ENCODE measurements at places on chromosomes 4 and X. TPM values are rescaled to one million over a fixed set of nuclear protein-coding genes. Genes with fewer than 3 reads are reported as not detected.

The GAR1 gene
- total RNA-seq, result 3.4 TPM

The CXCL11 gene
- 2.0 TPM for total RNA-seq

The RAB40AL gene
- total RNA-seq, result 0.14 TPM

The ETDA gene
- not detected for total RNA-seq

DNA sequence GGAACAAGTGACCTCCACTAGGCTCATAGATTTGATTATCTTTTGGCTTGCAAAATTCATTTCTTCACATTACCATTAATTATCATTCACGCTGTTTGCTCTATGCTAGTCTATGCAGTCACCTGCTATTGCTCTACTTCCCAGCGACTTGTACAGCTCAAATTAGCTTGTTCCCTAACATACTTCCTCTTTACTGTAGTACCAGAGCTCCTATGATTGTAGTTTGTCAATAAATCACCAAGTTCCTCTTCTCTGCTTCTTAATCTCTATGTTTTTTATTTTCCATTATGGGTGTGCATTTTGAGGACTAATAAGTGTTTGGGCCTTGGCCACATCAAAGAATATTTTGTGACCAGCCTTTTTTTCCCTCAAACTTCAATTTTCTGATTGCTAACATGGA, 6.2 kb upstream of the GSPT2 start:
- no peak for DNase-seq

- peak; percentile 45 for DNase-seq
Observed at GRCh38 chrX:112642349-112642748, 37.4 kb downstream of the LHFPL1 start.

DNA sequence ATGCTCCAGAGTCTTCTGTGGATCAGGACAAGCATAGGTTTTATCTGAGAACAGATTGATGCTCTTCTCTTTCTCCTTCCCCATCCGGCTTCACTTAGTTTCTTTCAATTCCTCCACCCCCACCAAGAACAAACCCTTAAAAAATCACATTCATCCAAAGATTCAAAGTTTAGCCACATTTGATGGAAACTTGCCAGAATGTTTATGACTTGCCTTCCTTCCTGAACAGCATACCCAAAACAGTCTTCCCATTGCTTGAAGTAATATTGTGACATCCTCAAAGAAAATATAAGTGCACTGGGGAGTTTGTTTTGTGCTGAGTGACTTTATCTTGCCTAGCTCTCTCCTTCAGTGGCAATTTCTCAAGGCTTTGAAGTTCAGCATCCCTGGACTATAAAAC, 83.0 kb downstream of the MAGEB17 start:
- DNase-seq, result peak; percentile 10

DNA sequence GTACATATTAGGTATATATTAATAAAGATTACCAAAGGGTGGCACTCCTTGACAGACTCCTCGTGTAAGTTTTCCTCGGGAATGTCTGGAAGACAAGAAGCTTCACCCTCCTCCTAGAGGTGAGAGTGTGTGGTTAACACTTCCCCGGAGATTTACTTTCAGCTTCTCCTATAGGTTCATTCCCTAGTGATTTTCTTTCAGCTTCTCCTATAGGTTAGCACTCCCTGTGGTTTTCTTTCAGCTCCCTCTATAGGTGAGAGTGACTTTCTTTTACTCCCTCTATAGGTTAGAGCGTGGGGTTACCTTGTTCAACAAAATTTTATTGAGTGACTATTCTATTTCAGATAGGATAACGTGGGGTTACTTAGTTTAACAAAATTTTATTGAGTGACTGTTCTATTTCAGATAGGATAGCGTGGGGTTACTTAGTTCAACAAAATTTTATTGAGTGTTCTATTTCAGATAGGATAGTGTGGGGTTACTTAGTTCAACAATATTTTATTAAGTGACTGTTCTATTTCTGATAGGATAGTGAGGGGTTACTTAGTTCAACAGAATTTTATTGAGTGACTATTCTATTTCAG, 106.0 kb upstream of the PLAC1 start:
- peak; percentile 45 for DNase-seq

DNA sequence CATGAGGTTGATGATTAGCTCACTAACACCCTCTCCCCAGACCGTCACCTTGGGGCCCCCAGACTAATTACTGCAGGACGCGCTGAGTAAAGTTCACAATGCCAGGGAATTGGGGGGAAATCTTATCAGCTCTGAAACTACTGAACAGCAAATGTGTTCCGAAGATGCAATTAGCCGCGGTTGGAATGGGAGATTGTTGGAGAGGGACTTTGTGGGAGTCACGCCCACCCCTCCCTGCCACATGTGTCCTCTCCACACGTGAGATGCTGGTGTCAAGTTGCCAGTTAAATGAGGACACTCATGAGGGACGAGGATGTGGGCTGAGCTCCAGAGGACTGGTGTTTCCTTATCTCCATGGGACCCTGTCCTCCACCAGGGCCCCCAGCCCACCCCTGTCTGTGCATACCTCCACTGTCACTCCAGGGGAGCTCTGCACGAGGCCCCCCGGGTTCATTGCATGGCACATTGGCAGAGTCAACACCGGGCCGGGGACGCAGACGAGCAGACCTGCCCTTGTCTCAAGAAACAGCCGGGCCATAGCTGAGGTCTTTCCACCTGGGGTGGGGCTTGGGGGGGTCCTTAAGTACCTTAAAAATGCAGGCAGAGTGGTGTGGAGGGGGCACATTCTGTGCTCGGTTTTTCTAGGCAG, 175.4 kb upstream of the PSAPL1 start:
- no peak for DNase-seq

GRCh38 chr4:162406637-162407365, 243.0 kb upstream of the FSTL5 start:
- no peak for DNase-seq

DNA sequence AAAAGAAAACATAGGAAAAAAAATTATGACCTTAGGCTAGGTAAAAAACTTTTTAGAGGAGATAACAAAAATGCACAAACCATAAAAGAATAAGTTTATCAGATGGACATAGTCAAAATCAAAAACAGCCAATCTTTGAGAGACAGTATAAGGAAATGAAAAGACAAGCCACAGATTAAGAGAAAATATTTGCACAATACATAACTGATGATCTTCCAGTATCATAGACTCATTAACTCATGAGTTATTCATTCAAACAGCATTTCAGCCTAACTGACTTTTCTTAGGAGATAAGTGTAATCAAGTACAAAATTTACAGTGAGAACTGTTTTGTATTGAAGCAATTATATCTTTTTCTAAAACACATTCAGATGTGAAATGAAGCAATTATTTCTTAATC, 183.8 kb downstream of the FBXO8 start:
- DNase-seq, result no peak

GRCh38 chr4:15197005-15197404, 194.7 kb downstream of the CPEB2 start:
- peak; percentile 24 for DNase-seq

DNA sequence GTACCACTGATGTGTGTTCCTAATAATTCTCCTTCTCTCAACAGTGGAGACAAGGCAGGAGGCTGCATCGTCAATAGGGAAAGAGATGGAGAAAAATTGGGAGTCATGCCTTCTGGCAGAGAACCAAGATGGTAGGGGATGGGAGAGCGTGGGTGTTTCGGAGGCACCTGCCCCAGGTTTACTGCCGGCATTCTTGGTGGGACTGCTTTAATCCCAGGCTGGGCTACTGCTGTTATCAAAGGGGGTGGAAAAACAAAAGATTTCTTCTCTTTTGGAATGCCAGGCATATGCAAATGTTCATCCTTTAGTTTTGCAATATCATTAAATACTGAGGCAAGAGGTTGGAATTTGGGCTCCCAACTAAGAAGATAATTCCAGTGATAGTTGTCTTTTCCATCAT, 257.0 kb downstream of the DCHS2 start:
- no peak for DNase-seq

DNA sequence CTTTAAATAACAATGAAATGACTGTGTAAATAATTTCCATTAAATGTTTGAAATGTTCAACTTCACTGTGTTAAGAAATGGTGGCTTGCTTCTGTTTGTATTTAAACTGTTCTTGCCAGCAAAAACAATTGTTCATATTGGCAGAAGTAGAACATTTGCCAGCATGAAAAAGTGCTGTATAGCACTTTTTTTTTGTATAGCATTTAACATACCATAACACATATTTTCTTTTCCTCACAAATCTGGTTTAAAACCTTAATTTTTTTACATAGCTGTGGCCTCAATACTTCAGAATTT, 94.1 kb downstream of the COX18 start:
- DNase-seq, result peak; percentile 54

- DNase-seq, result no peak
Observed at GRCh38 chrX:130395341-130395740, 6.4 kb upstream of the RBMX2 start.

DNA sequence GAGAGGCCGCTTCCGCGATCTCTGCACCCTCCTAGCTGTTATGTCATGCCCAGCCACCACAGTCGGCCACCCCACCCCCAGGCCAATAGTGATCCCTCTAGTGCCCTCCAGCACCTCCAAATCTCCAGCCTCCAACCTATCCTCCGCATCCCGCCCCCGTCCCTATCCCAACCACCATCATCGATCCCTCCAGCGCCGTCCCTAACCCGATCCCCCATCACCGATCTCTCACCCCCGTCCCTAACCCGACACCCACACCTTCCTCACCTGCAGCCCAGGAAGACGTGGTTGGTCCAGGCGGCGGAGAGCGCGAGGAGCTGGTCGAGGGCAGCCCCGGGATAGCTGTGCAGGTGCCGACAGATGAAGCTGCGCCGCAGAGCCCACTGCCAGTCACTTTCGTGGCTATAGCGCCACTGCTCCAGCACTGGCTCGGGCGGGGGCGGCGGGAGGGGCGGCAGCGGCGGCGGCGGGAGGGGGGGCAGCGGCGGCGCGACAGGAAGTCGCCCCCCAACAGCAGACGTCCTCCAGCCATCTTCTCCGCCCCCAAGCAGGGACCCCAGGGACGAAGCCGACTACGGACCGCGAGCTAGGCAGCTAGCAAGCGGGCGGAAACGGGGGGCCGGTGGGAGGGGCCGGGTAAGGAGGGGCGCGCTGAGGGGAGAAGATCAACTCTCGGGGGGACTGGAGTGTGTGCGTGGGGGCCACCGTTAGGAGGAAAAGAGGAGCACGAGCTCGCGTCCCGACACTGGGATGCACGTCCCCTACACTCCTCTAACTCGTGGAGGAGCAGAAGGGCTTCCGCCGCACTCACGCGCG, 552 bp downstream of the NKRF start:
- DNase-seq, result peak; percentile 37

- DNase-seq, result no peak
Observed at GRCh38 chrX:78330540-78330939, 3.1 kb upstream of the CYSLTR1 start.

DNA sequence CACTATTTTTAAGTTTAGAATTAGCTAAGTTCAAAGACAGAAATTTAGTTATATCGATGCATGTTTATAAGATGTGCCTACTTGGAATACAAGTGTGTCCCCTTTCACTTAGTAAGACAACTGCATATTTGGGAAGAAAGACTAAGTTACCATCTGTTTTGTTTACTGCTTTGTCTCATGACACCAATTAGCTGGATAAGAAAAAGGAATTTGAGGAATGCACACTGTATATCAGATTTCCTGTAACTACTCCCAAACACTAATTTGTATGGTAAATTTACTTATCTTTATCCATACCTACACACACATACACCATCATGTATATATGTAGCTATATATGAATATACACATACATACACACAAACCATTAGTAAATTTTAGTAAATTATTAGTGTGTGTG, 1442.8 kb upstream of the IGFBP7 start:
- no peak for DNase-seq

DNA sequence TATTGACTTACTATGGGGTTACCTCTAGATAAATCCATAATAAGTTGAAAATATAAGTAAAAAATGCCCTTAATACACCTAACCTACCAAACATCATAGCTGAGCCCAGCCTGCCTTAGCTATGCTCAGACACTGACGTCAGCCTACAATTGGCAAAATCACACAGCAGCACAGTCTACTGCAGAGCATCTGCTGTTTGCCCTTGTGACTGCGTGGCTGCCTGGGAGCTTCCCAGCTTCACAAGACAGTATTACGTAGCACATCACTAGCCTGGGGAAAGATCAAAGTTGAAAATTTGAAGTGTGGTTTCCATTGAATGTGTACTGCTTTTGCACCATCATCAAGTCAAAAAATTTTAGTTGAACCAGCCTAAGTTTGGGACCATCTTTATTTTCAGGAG, 8.8 kb downstream of the HTT-AS start:
- DNase-seq, result no peak

DNA sequence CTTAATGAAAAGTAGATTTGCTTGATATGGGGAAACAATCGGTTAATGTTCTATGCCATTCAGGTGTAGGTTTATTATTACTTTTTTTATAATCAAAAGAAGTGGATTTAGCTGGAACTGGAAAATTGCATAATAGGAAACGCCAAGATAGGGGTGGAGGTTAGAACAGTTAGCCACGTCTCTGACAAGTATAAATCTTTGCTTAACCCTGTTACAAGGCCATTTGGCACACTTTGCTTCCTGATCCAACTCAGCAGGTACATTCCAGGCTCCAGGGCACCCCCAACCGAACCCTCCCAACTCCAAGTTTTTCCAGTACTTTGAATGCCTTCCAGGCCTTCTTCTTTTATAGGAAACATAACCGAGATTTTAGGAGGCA, 50.6 kb upstream of the ACSL4 start:
- DNase-seq, result no peak

Data from dermis blood vessel endothelial cell (primary cell).